ENCODE measurements at places on chromosomes 11 and 22.

GRCh38 chr22:20012741-20013331 is 3.8 kb downstream of the ARVCF start:
- no peak for DNase-seq

DNA sequence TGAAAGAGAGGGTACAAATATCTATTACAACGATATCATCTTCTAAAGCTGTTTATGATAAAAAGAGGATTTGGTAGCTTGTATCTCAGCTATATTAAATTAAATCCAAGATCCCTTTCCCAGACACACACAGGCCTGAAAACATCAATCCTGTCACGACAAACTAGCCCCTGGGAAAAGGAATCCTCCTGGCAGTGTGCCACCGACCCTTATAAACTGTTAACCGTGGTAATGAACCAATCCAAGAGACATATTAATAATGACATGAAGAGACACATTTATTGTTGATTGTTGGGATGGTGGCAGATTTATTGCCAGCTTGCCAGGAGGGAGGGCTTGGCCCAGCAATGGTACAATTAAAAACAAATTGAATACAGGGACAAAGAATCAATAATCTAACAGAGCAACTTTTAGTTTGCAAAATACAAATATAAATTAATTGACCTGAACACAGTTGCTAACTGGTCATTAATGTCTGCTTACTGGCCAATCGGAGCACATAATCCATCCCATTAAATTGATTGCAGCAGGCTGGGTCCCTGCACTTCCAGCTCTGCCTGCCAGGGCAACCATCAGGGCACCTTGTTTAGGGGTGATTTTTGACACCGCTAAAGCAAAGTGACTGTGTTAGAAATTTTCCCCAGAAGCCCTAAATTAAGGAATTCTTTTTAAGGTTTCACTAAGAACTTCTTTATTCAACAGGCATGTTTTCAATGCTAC is 887.6 kb downstream of the OPCML start:
- DNase-seq: no peak

DNA sequence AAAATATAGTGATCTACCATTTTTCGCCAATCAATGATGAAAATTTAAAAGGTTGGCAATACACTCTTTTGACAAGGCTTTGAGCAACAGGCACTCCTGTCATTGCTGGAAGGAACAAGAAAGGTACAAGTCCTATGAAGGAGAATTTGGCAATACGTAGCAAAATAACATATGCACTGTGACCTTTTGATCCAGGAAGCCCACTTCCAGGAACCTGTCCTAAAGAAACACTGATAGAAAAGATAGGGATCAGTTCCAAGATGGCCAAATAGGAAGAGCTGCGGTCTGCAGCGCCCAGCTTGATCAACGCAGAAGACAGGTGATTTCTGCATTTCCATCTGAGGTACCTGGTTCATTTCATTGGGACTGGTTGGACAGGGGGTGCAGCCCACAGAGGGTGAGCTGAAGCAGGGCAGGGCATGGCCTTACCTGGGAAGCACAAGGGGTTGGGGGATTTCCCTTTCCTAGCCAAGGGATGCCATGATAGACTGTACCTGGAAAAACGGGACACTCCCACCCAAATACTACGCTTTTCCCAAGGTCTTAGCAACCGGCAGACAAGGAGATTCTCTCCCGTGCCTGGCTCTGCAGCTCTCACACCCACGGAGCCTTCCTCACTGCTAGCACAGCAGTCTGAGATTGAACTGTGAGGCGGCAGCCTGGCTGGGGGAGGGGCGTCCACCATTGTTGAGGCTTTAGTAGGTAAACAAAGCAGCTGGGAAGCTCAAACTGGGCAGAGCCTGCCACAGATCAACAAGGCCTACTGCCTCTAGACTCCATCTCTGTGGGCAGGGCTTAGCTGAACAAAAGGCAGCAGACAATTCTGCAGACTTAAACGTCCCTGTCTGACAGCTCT is 69.7 kb upstream of the GALNT18 start:
- no peak for DNase-seq

- no peak for DNase-seq
Observed at GRCh38 chr11:72686639-72687220, 12.5 kb upstream of the PDE2A start.

- no peak for DNase-seq
Observed at GRCh38 chr11:65362320-65362931, 7.9 kb downstream of the TIGD3 start.

DNA sequence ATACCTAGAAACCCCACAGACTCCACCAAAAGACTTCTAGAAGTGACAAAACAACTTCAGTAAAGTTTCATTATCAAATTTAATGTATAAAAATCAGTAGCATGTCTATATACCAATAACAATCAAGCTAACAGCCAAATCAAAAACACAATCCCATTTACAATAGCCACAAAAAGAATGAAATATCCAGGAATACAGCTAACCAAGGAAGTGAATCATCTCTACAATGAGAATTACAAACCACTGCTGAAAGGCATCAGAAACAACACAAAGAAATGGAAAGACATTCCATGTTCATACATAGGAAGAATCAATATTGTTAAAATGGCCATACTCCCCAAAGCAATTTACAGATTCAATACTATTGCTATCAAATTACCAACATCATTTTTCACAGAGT is 46.0 kb downstream of the PRCP start:
- DNase-seq: no peak

DNA sequence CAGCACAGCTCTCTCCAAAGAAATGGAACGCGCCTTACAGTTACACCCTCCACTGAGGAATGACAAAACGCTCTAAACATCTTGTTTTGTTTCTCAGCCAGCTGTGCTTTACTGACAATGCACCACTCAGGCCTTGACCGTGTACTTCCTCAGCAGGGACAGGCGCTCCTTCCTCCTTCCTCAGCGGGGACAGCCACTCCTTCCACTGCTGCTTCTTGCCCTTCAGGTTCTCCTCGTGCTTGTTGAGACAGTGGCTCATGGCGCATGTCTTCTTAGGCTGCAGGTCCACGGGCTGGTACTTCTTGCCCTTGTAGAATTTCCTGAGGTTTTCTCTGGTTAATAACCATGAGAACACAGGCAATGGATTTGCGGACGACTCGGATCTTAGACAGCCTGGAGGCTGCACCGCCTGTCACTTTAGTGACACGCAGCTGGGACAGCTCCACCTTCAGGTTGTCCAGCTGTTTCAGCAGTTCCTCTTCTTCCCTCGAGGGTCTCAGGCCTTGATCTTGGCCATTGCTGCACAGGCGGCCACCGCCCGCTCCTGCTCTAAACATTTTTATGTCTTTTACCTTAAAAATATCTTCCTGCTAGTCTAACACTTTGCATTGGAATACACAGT is 613.8 kb downstream of the BRD1 start:
- DNase-seq: no peak

DNA sequence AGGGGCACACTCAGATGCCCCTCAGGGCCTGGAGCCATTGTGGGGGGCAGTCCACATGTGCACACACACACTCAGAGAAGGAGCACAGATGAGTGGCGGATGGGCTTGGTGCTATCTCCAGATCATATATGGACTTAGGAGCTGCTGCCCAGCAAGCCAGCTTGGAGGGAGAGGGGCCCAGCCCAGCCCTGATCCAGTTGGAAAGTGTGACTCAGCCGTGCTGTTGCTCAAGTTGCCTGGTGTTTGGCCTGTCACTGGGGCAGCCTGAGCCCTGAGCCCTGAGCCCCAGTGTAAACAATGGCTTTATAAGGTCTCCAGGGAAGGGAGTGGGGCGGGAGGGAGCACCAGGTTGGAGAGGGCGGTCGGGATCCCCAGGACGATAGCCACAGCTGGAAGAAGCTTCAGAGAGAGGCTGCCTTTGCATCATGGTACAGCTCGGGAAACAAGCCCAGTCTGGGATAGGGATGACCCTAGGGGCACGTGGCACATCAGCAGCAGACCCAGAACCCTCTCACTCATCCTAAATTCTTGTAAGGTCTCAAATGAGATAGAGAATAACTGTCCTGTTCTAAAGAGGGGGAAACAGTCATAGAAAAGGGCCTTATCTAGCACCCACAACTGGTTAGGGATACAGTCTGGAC is 4.8 kb downstream of the SELENOM start:
- DNase-seq: no peak

- no peak for DNase-seq
Observed at GRCh38 chr11:131773626-131774025, 403.2 kb downstream of the NTM start.

- DNase-seq: no peak
Observed at GRCh38 chr11:94924171-94924572, 49.2 kb downstream of the CWC15 start.

- no peak for DNase-seq
Observed at GRCh38 chr11:106228996-106229395, 151.5 kb downstream of the AASDHPPT start.

DNA sequence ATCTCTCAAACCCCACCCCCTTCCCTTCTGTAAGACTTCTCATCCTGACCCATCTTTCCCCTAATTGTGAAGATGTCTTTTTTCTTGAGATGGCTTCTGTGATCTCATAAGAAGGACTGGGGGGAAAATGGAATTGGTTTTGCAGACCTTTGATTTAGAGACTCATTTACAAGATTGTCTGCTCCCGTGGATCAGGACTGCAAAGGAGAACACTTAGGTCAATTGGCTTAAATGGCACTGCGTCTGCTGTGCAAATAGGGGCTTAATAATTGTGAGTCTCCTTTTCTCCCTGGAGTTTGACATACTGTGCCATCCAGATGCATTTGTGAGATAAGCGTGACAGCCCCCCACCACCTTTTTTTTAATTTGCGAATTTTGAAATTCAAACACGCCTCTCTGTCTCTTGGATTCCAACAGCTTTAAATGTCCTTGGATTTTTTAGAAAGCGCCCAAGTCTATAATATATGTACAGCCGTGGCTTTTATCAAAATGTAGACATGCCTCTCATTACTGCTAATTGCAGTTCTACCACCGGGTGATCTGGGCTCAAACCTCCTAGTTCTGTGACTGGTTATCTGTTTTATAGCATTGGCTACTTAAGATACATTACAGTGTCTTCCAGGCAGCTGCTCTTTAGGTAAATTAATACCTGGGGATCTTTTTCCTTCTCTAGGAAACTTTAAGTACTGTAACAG is 150.0 kb downstream of the DBX1 start:
- DNase-seq: no peak

GRCh38 chr11:123509737-123510578 is 79.9 kb downstream of the GRAMD1B start:
- DNase-seq: no peak

DNA sequence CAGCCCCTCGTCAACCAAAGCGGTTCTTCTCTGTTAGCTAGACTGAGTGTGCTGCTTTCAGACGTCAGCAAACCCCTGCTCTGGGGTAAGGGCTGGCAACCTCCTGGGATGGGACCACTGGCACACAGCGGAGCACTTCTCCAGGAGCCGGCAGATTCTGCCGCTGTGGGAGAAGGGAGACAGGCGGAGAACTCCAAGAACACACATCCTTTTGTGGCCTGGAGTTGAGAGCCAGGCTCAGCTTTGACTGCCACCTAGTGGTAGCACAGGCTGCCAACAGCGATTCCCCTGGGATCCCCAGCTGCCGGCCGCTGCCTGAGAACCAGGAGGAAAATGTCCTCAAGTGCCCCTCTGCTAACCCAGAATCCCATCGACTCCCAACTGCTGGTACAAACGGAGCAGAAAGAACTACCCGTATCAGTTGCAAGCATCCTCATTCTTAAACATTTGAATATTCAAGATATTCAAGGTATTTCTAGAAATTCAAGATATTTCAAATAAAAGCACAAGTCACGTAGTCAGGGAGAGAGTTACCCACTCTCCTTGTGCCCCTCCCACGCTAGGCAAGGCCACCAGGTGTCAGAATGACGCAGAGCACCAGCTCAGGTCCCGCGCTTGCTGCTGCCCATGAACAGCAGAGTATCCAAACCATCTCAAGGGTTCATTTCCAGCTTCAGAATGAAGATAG is 4.9 kb downstream of the LTO1 start:
- peak; percentile 24 for DNase-seq

GRCh38 chr22:23737696-23738095 is 13.2 kb downstream of the ZNF70 start:
- no peak for DNase-seq
